SJSA1 (cell line): ENCODE measurements at places on chromosomes 13 and 19.
A peak's percentile ranks its signal among the peaks of the same experiment; 100 is the strongest.

DNA sequence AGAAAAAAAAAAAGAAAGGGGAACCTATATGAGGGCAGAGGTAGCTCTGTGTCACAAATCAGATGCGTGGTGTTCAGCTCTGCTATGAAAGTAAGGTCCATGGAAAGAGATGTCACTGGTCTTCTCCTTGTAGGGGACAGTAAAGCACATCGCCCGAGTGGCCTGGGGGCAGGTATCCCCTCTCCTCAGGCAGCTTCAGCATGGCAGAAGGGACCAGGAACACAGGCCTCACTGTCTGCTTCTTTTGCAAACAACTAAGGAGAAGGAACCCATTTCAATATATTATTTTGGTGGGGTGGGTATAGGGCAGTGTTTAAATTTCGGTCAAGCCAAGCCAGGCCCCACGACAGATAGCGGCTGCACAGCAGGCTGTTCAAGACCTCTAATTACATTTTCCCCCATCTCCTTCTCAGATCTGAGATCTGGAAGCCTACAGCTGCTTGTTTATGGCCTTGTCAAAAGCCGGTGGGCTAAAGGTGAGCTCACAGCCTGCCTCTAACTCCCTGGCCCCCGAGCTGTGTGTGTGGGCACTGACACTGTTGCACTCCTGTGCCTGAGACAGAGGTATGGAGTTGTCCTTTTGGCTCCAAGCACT is 72.8 kb downstream of the HSPH1 start:
- DNase-seq, result no peak

- no peak for DNase-seq
These were observed 66.8 kb upstream of the RFC3 start for GRCh38 chr13:33751151-33751550.

DNA sequence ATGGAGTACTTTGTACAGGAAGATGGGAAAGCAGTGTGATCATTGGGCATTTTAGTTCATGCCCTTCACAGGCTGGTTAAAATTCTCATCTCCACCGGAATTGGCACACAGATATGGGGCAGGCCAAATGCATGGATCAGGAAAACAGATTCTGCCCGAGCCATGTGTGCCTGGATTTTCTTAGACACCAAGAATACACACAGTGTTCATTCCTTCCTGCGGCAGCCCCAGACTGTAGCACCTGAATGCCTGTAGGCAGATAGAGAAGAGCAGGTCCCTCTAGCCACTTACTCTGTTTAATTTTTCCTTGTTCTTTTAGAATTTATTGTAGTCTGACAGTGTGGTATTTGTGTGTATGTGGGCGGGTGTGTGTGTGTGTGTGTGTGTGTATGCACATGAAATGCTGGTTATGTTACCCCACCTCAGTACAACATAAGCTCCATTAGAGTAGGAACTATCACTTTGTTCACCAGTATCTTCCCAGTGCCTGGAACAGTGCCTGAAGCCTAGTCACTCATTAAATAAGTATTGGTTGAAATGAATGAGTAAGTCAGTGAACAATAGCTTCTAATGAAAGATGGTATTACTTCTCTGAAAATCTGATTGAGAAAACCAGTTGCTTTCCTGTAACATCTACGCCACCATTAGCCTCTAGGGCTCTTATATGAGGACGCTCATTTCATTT is 41.7 kb downstream of the FRY start:
- DNase-seq, result no peak

DNA sequence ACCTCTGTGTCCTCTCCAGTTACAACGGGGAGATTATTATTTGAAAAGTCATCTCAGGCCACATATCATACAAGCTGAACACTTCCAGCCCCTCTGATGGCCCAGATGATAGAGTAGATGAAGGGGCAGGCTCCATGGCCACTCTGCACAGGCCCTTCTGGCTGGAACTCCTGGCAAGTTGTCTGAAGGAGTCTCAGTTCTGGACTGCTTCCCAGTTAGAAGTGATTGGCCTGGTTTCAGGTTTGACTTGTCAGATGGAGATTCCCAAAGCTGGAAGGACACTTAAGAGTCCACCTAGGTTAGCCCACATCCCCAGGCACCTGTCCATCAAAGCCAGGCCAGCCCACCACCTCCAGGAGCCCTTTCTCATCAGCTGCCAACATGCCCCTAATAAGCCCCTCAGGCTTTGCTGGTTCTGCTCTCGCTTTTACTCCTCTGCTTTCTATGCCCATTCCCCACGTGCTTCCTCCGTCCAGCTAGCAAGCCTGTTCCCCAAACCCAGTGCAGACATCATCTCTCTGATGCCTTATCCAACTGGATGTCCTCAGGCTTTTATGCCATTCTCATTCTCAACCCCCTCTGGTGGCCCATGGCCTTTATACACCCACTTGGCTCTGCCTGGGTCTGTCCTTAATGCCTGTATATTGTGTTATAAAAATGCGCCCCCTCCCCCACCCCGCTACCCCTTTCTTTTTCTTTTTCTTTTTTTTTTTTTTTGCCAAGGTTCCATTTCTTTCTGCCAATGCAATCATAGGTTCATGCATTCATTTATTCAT is 56.5 kb downstream of the HSPH1 start:
- DNase-seq, result no peak

DNA sequence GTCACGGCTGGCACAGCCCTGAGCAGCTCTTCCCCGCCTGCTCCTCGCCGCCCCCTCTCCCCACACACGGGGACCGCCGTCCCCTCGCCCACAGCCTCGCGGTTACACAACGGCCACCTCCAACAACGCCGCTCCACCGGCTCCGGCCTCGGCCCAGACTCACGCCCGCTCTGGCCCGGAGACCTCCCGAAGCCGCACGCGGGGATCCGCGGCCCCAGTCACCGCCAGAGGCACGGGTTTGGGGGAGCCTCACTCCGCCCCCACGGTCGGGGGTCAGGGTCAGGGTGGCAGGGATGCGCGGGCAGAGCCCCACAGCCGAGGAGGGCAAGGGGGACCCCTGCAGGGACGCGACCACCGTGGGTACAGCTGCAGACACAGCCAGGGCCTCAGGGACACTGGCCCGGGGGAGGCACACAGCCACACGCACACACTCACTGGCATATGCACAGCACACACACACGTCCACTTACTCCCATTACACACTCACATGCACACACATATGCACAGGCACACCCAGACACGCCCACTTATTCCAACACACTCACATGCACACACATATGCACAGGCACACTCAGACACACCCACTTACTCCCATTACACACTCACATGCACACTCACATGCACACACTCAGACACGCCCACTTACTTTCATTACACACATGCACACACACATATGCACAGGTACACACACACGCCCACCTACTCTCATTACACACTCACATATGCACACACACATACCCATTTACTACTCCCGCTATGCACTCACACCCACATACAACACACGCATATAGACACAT is 1.6 kb downstream of the TTYH1 start:
- no peak for DNase-seq

DNA sequence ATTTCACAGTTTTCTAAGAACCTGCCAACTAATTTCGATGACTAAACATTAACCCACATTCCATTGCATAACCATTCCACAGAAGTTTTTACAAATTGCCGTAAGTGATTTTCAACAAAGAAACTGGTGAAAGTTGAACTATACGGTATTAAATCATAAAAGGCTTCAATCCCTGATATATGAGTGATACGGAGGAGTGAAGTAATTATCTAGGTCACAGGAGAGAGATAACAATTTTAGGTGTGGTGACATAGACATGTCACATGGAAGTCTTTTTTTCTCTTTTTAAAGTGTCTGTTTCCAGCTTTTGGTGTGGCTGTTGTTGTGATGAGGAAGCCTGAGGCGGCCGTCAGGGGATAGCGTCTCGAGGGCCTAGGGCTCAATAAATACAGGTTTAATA is 29.4 kb downstream of the TBC1D4 start:
- no peak for DNase-seq

DNA sequence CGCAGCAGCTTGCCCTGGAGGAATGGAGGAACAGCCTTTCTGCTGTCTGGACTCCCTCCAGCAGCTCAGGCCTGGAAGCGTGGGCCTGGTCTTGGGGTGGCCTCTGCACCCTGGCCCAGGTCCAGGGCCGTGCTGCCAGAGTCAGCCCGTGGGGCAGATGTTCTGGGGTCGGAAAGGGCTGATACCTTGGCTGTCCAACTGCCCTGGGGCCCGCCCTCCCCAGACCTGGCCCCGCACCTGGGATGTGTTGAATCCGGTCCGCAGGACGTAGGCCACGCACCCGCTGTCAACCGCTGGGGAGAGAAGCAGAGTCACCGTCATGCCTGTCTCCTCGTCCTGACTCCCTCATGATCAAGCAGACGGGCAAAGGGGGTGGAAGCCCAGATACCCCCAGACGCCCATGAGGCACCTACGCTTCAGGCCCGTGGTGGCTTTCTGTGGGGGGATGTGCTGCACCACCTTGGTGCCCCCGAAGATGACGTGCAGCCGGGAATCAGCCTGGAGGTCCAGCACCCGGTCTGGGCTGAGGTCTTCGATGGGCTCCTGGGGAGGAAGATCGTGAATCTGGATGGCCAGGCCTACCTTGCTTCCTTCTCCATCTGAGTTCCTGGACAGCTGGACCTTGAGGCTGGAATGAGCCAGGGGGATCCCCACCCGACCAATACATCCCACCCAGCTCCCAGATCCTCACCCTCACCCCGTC is 7.7 kb downstream of the ATP13A1 start:
- no peak for DNase-seq

- no peak for DNase-seq
These were observed 5.7 kb downstream of the MCF2L start for GRCh38 chr13:112974671-112975070.

GRCh38 chr13:78129823-78130222 is 211.2 kb upstream of the EDNRB start:
- DNase-seq, result no peak

- DNase-seq, result no peak
These were observed 58.3 kb downstream of the TM9SF2 start for GRCh38 chr13:99559560-99559959.

DNA sequence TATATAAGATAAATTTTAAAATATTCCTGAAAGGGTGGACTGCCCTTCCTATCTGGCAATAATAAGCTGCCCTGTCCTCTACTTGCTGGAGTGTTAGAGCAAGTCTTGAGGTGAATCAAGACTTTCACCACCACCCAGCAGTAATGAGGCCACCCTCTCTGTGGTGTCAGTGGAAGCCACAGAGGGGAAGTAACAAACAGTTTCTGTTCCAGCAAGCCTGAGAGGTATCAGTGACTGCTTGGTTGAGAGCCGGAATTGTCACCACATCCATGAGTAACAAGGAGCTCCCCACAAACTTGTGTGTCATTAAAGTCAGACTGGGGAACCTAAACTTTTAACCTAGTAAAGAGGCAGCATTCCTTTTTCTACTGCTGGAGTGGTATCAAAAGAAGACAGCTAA is 532.7 kb upstream of the SPRY2 start:
- peak; percentile 69 for DNase-seq

DNA sequence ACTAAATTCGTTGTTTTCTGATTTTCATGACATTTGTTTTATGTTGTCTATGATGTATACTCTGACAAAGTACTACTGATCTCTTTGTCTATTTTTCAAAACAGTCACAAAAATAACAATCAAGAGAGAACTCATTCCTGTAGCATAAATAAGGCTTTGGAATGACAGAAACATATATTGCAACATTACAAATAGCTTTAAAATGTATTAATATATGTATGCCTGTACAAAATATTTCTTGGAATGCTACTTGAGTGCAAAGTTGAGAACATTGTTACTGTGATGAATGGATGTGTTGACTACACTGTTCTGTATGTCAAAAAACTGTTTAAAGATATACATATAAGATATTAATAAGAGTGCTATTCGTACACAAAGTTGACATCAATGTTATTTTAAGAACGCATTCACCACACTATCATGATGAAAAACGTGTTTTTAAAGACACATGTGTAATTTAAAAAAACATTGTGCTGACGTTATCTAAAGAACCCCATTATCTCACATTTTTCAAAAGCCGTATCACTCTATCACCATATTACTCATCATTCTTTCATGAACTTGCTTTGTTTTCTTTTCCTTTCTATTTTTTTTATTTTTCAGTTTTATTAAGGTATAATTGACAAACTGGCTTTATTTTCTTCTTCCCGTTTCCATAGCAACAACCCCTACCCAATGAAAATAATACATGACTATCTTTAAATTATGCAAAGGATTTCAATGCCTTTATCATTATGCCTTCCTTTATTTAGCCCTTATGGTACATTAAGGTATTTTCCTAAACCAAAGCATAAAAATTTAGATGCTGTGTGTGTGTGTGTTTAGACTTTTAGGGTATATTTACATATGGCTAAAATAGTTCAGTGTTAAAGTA is 918.8 kb downstream of the SLITRK1 start:
- peak; percentile 18 for DNase-seq

DNA sequence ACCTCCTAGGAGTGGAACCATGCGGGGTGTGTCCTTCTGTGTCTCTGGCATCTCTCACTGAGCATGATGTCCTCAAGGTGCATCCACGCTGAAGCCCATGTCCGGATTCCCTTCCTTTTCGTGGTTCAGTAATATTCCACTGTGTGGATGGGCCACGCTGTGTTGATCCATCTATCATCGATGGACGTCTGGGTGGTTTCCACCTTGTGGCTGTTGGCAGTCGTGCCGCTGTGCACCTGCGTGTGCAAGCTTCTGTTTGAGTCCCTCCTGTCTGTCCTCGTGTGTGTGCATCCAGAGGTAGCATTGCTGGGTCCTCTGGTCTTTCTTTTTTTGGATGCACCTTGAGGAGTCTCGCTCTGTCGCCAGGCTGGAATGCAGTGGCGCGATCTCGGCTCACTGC is 11.2 kb upstream of the GNA15 start:
- DNase-seq, result no peak

GRCh38 chr19:47226426-47227351 is 4.3 kb downstream of the BBC3 start:
- DNase-seq, result peak; percentile 90

- no peak for DNase-seq
These were observed 35.6 kb upstream of the SPATA13 start for GRCh38 chr13:24124789-24125476.

DNA sequence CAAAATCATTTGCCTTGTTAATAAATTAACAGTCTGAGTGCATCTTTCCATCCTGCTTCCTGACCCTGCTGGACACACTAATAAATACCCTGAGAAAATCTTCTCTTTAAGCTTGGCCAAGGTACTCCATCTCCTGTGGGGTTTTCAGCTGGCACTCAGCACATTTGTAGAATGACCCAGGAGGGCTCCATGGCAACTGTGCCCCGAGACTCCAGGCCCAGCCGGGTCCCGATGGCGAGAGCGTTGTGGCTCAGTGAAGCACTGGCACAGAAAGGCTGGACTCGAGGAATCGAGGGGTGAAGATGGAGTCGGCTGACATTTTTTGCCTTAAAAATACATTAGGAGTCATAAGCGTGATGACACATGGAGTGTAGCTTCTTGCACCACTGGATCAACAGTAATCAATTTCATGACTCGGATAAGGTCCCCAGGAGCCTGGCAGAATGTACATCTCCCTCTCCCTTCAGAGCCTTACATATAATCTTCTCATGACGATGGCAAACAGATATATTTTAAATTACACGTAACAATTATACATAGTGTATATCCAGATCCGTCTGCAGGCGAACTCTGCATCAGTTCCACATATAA is 85.4 kb downstream of the SLC7A1 start:
- no peak for DNase-seq
